NCI-H1105 (cell line): ENCODE measurements at places on chromosomes 5 and 9.

- no peak for DNase-seq
These were observed 52.0 kb downstream of the PDE6A start for GRCh38 chr5:149892594-149892993.

GRCh38 chr5:173895401-173896165 lies 7.4 kb downstream of the CPEB4 start:
- no peak for DNase-seq

- DNase-seq, result no peak
These were observed 43.5 kb downstream of the COL23A1 start for GRCh38 chr5:178546675-178547033.

DNA sequence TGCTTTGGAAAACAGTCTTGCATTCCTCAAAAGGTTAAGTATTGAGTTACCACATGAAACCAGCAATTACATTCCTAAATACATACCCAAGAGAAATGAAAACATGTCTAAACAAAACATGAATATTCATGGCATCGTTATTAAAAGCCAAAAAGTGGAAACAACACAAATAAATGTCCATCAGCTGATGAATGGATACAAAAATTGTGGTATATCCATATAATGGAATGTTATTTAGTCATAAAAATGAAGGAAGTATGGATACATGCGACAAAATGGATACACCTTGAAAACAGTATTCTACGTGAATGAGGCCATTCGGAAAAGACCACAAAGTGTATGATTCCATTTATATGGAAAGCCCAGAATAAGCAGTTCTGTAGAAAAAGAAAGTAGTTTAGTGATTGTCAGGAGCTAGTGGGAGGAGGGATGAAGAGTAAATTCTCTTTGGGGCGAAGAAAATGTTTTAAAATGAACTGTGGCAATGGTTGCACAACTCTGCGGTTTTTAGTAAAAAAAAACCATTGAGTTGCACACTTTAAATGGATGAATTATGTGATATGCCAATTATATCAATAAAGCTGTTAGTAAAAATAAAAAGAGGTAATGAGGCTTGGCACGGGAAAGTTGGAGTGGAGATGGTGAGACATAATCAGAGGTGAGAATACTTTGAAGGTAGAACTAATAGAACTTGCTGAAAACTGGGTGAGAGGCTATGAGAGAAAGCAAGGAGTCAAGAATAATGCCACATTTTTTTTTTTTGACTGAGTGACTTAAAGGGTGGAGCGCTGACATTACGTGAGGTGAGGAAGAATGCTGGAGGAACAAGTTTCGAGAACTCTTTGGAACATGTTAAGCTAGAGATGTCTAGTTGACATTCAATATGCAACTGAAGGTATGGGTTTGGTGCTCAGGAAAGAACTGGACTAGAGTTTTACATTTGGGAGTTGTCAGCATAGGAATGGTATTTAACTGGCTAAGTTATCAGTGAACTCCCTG lies 194.9 kb upstream of the ZNF608 start:
- no peak for DNase-seq

DNA sequence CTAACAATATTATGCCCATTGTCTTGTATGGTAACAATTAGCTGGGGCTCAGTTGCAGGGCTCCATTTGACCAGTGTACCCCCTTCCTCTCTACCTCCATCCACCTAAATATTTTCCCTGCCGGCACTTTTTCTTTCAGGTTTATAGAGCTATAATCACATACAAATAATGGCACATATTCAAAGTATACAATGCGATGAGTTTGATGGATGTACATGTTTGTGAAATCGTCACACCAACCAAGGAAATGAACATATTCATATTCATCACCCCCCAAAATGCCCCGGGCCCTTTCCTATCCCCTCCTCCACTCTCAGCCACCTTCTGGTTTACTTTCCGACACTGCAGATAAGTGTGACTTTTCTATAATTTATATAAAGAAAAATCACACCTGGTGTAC lies 351.5 kb downstream of the GADD45G start:
- no peak for DNase-seq

DNA sequence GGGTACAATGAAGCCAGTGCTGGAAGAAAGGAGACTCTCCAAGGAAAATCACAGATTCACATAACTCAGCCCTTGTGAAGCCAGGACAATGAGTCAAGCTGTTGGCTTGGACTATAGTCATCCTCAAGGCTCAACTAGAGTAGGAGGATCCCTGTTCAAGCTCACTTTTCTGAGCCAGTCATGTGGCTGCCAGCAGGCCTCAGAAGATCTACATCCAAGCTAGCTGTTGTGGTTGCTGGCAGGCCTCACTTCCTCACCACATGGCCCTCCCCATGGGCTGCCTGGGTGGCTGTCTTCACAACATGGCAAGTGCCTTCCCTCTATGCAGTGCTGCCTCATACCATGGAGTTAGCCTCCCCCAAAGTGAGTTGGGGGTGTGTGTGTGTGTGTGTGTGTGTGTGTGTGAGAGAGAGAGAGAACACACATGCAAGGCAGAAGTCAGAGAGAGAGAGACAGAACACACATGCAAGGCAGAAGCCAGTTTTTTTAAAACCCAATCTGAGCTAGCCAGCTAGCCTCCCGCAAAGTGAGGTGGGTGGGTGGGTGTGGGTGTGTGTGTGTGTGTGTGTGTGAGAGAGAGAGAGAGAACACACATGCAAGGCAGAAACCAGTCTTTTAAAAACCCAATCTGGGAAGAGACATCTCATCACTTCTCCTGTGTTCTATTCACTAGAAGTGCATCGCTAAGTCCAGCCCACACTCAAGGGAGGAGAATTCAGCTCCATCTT lies 17.1 kb downstream of the SCAI start:
- no peak for DNase-seq

GRCh38 chr9:127203681-127204327 lies 60.8 kb upstream of the GARNL3 start:
- DNase-seq, result no peak

- no peak for DNase-seq
These were observed 80.7 kb upstream of the MPDZ start for GRCh38 chr9:13360188-13360587.

DNA sequence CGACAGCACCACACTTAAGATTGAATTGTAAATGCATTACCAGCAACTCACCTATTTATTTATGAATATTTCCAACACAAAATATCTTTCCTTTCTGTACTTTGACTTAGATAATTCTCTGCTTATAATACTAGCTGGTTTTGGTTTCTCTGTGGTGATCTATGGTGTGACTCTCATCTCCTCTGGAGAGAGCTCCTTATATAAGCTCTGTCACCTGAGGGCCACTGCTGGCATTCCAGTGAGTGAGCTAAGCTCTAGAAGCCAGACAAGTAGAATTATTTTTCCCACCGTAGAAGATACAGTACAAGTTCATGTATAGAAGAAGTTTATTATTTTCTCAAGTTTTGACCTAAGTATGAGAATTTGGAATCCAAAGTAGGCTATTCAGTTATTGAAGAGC lies 111.5 kb downstream of the CDC42SE2 start:
- DNase-seq, result no peak

DNA sequence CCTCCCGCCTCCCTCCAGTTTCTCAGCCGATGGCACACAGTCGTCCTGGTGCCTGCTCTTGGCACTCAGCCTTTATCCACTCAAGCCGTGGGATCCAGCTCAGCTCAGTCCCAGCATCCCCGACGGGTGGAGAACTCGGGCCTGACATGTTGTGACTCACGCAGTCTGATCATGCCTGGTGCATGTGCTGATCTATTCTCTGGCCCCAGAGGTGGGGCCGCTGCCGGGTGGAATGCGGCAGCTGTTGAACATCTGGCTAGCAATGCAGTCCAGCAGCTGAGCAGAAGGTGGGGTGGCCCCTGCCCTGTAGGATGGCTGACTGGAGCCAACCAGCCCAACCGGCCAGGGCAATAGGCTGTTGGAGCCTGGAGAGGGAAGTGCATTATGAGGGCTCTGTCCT lies 1.7 kb upstream of the AIF1L start:
- no peak for DNase-seq

DNA sequence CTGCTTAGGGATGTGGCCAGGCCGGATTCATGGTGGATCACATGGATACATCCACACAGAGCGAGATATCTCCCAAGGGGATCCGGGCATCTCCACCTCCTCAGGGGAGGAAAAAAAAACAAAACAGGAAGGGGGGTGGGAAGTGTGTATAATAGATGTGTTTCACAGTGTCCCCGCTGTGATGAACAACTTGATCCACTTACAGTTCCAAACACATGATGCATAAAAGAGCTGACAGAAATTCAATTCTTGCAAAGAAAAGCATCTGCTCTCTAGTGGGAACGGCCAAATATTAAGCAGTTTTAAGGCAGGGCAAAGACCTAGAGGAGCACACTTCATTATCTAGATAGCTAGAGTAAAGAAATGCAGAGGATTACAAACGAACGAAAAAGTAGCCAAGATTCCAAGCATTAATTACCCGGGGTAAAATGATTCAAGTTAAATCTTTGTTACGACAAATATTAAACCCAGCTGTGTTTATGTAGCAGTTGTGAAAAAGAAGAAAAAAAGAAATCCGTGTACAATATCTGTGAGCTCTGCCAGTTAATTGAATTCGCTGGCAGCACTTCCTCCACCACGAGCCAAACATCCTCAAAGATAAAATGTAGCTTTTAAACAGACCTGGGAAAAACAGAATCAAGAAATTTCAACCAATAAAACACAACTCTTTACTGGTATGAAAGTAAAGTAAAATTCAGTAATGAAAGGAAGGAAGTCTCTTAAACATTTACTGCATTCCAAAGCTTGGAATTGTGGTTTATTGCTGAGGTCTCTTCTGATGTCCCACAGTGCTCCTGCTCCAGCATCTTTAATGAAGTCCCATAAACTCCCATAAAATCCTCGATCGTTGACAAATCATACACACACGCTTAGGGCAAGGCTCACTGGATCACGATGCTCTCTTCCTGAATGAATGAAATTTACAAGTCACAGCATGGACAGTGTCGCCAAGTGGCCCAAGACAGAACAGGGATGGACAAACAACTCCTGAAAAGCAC lies 213.0 kb downstream of the CRB2 start:
- DNase-seq, result no peak

DNA sequence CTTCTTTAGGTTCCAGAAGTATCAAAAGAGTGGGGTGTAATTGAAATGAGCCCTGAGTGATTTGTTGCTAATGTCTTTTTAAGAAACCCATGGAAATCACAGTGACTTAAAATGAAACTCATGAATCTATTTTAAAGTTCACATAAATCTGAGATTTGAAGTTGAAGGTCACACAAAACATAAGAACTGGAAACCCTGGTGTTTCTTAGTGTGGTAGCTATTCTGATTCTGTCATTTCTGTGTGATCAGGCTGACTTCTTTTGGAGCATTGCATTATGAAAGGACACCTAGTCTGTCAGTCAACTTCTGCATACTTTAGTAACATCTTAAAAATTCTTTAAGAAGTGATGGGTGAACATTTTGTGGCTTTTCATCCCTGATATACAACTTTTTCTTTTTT lies 448.8 kb downstream of the TLE4 start:
- no peak for DNase-seq

- no peak for DNase-seq
These were observed 33.3 kb downstream of the IPPK start for GRCh38 chr9:92636627-92637026.

- no peak for DNase-seq
These were observed 78.0 kb downstream of the CFAP77 start for GRCh38 chr9:132487980-132488535.

GRCh38 chr9:35448496-35448895 lies 41.4 kb upstream of the RUSC2 start:
- DNase-seq, result no peak

GRCh38 chr5:17021602-17021932 lies 85.5 kb upstream of the MYO10 start:
- DNase-seq, result no peak

- no peak for DNase-seq
These were observed 265.9 kb upstream of the SLC24A2 start for GRCh38 chr9:20054734-20055133.

DNA sequence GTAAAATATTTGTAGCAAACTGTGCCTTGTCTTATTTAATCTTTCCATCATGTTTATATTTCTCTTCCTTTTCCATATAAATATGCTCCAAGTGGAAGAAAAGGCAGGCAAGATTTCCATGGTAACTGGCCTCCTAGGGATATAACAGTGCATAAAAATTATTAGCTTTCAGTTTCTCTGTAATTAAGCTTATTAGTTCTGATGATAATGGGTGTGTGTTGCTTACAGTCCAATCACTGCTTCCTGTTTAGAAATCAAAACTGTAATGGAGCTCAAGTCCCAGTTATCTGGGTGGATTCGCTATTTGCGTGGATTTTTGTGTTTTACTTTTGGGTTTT lies 213.0 kb downstream of the PJA2 start:
- no peak for DNase-seq

GRCh38 chr9:2041736-2042135 lies 26.6 kb downstream of the SMARCA2 start:
- DNase-seq, result no peak

DNA sequence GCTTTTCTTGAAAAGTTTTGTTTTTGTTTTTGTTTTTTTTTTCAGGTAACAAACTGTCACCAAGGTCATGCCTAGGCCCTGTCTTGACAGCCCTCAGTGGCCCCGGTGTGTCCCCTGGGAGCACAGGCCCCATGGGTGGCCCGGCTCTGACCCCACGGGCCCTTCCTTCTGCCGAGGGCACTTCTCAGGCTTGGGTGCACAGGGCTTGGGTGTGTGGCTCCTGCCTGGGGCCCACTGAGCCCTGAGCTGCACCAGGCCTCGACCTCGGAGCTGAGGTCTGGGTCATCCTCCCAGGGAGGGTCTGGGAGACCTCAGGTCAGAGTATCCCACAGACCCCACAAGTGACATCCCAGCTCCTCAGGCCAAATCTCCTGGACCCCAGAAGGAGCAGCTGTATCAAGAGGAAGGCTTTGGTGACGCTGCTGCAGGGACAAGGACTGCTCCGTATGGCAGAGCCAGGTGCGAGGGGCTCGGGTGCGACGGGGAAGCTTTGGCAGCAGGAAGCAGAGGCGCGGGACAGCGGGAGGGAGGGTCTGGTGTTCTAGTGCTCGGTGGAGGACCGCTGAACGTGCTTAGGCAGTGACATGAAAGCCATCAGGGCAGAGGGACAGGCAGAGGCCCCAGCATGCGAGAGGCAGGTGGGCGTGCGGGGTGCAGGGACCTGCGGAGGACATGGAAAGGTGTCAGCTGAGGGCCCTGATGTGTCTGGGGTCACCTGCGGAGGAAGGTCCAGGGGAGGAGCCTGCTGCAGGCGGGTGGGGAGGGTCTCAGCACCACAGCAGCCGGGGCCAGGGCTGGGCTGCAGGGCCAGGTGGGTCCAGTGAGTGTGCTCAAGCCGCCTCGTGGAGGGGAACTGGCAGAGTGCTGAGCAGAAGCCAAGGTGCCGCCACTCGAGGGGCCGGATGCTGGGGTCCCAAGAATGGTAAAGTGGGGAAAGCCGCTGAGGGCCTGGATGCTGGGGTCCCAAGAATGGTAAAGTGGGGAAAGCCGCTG lies 18.4 kb upstream of the SLC9A3 start:
- no peak for DNase-seq

DNA sequence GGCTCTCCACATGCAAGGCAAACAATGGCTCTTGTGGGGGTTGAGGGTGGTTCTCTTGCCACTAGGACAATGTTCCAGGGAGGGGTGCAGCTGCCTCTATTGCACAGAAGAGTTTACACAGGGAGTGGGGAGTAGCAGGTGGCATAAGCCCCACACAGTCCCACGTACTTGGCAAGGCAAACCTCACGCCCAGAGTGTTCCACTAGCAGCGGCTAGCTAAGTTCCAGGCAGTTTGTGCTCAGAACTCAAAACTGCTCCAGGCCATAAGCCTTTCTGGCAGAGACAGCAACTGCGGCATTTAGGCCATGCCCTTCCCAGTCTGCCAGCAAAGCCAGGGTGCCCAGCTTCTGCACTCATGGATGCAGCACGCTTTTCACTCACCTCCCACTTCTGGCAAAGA lies 29.0 kb upstream of the BTNL3 start:
- DNase-seq, result no peak
